Right ventricle myocardium superior (tissue), 1 donor: ENCODE measurements at places on chromosomes 12 and 14. TPM values are rescaled to one million over a fixed set of nuclear protein-coding genes. Genes with fewer than 3 reads are reported as not detected.

DNA sequence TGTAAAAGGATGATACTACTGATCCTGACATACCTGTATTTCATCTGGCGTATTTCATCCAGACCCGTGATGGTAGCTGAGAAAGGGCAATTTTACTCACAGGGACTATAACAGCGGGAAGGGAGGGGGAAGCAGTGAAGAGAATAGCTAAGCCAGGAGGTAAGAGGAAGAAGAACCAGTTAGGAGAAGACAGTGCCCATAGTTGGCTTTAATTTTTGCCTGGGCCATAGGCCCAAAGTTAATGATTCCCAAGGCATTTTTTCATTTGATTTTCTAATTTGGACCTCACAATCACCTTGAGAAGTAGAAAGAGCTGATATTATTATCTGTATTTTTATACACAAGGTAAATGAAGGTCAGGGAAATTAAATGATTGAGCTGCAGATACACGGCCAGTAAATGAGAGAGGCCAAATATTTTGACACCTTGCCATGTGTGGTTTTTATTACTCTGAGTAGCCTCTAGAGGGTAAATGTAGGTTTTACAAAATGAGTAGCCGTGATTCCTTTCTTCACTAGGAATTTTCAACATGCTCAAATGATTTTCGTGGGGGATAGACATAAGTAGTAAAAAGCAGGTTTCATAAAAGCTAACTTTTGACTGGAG, 382.2 kb downstream of the FUT8 start:
- no peak for DNase-seq

Gene IL26
- total RNA-seq, result not detected

Gene P2RX2
- total RNA-seq, result not detected

Gene CHGA
- total RNA-seq, result not detected

DNA sequence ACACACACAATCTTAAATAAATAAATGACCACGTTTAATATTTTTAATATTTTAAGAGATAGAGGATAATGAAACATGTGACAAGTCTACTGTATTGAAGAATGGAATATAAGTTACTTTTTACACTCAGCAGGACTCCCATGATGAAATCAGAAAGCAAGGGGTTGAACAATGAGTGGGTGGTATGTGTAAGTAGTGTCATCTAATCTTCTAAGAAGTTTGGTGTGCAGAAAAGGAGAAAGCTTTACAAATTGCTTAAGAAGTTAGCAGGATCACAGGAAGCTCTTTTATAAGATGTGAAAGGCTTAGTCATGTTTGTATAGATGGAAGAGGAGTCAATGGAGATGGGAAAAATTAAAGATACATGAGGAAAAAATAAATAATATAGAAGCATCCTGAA, 47.8 kb downstream of the SLC15A5 start:
- DNase-seq, result no peak

Gene ADAMTS20
- total RNA-seq, result not detected

DNA sequence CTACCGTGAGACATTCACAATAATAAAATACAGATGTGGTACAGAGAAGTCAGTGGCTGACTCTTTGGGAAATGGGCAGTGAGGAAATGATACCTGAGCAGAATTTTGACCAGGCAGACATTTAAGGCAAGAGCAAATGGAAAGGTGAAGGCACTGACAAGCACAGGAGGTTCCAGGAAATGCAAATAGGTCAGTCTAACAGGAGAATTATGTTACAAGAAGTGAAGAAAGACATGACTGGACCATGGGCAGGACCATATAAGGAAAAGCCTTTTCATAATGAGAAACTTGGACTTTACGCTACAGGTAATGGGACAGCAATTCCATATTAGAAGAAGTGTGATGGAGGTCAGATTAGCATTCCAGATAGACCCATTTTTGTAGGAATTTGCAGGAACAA, 338.9 kb downstream of the PDZRN4 start:
- no peak for DNase-seq

DNA sequence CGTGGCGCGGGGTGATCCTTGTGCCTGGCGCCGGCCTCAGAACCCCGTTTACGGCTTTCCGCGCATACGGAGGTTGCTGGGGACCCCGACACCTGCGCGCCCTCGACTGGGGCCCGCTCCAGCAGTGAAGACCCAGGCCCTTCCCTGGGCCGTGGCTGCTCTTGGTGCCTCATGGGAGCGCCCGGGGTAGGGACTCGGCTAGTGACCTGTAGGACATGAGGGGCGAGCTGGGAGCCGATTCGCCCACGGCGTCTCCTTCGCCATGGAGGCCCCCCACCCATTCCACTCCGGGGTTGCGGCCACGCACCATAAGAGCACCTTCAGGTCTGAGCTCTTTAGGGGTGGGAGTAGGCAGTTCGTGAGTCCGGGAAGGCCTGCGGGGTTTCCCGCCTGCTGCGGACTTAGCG, 14.2 kb upstream of the PAX9 start:
- DNase-seq, result no peak
